Fibroblast of the aortic adventitia (primary cell): ENCODE measurements at places on chromosomes 2 and 18. TPM values are rescaled to one million over a fixed set of nuclear protein-coding genes. Genes with fewer than 3 reads are reported as not detected.

DNA sequence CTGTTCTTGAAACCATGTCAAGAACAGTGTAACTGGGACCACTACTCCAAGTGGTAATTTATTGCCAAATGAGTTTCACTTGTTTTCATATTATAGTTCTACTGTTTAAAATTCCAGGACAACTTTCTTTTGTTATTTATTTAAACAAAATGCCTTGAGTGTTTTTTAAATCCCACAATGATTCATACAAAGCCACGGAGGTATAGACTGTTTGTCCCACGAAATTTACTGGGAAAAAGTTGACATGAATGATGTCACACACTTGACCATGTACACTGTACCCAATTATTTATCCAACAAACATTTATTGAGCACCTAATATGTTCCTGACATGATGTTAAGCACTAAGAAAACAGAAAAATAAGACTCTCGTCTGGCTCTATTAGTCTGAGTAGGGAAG is 243.9 kb upstream of the SIX2 start:
- DNase-seq, result no peak

DNA sequence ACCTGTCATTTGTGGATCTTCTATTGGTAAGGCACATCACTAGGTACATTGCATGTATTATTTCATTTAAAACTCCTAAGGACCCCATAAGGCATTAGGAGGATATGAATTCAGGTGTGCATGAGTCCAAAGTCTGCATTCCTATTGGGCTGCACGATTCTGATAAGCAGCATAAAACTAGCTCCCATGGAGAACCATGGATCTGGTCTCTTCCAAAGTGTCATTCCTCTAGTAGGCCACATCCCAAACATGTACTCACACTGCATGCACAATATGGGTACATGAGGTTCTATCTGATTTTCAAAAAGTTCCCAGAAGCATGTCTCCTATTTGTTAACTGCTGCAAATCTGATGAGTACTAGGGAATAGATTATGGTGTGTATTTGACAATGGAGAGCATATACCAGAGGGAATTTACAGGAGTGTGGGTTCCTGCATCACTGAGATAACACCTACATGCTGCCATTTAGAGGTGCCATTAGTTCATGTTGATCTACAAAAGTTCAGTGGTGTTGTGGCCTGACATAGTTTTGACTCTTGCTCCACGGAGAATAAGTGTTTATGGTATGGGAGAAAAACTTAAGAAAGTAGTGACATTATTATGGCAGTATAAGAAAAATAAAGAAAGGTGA is 11.3 kb downstream of the CYTIP start:
- DNase-seq, result no peak

SFXN5 gene
- total RNA-seq, result 18.0 and 19.0 TPM in 2 replicates

GRCh38 chr2:95317123-95317500 is 20.0 kb downstream of the KCNIP3 start:
- DNase-seq, result no peak

ATOH8 gene
- 17.0 and 22.0 TPM in 2 replicates for total RNA-seq

CHAC2 gene
- total RNA-seq, result 0.57 and 9.7 TPM in 2 replicates

GRCh38 chr18:985212-985661 is 80.6 kb downstream of the ADCYAP1 start:
- DNase-seq, result no peak

DNA sequence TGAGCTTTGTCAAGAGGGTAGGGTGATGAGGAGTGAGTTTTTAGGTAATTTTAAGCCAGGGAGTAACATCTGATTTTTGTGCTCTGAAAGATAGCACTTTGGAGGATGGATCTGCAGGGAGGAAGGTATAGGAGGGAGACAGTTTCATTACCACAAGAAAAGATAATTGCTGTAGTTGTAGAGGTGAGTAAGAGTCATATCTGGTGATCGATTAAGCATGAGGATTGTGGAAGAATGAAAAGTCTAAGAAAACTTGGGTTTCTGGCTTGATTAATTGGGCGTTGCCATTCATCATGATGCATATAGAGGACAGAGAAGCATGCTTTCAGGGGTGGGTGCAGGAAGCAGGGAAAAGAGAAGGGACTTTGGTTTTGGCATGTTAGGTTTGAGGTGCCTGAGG is 18.5 kb downstream of the KCMF1 start:
- no peak for DNase-seq

DSC2 gene
- 0.82 TPM in 1 of 2 replicates, not detected in the other for total RNA-seq

DNA sequence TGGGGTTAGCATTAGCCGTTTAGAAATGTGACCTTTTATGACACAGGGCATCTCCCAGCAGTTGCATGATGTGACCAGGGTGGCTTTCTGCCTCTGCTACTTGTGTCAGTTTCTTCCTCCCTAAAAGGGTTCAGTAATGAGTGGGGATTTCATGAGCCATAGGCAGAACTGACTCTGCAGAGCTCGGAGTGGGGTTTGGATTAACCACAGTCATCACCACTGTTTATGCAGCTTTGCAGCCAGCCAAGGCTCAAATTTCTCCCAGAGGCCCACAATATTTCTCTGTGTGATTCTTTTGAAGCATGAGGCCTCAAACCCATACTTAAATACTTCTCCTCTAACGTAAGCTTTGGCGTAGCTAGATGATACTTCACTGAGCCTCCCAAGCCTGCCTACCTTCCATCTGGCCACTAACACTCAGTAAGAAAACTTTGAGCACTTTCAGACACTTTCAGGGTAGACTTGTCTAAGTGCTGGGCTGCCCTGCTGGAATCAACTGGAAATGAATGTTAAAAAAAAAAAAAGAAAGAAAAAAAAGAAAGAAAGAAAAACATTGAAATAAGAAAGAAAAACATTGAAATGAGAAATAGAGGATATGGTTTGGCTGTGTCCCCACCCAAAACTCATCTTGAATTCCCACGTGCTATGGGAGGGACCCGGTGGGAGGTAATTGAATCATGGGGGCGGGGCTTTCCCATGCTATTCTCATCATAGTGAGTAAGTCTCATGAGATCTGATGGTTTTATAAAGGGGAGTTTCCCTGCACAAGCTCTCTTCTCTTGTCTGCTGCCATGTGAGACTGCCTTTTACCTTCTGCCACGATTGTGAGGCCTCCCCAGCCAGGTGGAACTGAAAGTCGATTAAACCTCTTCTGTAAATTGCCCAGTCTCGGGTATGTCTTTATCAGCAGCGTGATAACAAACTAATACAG is 11.5 kb upstream of the LAPTM4A start:
- DNase-seq, result peak; percentile 94

GRCh38 chr2:10830641-10831399 is 18.2 kb upstream of the PDIA6 start:
- DNase-seq, result no peak

OTOS gene
- total RNA-seq, result not detected in 2 replicates

- DNase-seq, result no peak
Observed at GRCh38 chr2:62698653-62699052, 6.9 kb upstream of the EHBP1 start.

CACNB4 gene
- total RNA-seq, result 4.8 and 7.5 TPM in 2 replicates

- DNase-seq, result no peak
Observed at GRCh38 chr2:95024371-95024770, 1.1 kb upstream of the MAL start.

DNA sequence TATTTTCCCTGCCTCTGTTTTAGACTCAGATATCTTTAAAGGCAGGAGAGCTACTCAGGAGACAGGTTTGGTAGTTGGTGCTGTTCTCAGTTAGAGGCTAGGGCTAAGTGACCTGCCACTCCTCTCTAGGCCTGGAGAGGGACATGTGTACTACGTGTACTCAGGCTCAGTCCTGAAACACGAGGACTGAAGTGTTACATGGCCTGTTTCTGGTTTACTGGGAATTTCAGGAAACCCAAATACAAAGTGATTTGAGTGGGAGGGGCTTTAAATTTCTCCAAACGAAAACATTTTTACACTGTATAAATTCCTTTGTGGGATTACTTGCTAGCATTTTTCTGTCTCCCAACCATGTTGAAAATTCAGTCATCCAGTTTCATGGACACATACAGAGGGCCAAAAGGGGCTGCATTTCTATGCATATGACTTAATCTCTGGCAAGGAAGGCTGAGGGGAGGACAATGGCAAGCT is 343.3 kb downstream of the CYP26B1 start:
- peak; percentile 32 for DNase-seq

GRCh38 chr2:229348128-229348527 is 77.0 kb upstream of the PID1 start:
- DNase-seq, result peak; percentile 58

CNTNAP5 gene
- total RNA-seq, result under 0.01 TPM in 1 of 2 replicates, not detected in the other
